ENCODE measurements at places on chromosomes 3 and 15.

DNA sequence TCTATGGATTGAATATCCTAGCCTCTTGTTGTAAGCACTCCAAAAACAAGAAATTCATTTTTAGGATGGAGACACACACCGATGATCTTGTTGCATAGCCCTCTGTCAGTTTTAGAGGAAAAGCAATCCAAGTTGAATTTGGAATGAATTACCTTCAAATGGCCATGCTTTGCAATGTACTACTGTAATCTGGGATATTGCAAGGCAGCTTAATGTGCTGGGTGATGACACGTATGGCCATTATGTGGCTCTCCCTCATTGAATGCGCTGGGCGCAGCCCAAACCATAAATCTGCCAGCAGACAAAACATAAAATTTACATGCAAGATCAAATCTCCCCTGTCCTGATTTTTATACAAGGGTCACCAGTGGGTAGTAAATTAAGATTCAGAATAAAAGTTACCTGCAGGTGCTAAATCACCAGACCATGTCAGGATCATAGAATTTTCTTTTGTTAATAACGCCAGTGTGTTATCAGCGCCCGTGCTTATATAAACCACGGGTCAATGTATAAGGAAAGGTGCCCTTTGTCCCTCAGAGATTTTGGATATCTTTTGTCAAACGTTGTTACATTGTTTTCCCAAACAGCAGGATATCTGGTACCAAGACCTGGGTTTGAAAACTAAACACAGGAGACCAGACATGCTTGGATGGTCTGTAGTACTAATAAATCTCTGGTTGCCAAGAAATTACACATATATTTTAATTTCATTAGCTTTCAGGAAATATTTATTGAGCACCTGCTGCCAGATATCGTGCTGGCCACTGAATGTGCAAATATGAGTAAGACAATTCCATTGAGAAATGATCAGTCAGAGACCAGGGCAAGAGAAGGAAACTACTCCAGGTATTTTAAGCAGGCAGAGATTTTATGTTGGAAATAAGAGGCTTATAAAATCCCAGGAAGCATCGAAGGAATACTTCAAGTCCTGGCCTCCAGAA is 237.1 kb downstream of the EBLN2 start:
- no peak for DNase-seq

DNA sequence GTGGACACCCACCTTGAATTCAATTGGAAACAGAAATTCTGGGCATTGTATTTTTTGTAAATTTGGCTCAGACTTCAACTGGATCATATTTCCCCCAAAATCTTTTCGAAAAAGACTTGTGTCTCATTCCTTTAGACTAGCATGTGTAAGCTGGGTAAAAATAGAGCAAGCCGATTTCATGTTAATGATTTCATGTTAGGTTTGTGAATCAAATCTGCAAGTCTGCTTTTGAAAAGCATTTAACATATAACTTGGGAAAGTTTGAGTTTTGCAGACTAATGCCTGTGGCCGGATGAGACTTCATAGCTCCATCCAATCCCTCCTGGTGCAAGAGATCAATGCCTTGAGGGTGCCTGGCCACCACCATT is 64.5 kb downstream of the FLNB start:
- no peak for DNase-seq

DNA sequence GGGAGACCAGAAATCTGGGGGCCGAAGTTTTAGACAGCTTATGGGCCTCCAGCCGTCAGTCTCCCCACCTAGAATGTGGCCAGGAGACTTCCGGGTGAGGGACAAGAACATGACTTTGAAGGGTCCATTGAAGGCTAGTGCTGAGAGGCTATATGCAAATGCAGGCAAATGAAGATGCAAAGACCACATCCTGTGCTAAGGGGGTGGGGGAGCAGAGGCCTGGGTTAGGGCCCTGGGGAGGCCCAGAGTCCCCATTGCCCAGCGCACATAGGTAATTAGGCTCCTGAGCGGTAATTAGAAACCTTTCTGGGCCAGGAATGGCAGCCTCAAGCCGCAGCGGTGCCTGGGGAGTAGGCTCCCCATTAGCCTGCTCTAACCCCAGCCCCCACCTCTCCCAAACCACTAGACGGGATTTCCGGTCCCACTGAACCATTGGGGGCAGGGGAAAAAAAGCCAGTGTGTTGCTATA is 6.8 kb downstream of the CSK start:
- peak; percentile 89 for DNase-seq

- DNase-seq: no peak
These were observed 447 bp upstream of the SHQ1 start for GRCh38 chr3:72848703-72849081.

DNA sequence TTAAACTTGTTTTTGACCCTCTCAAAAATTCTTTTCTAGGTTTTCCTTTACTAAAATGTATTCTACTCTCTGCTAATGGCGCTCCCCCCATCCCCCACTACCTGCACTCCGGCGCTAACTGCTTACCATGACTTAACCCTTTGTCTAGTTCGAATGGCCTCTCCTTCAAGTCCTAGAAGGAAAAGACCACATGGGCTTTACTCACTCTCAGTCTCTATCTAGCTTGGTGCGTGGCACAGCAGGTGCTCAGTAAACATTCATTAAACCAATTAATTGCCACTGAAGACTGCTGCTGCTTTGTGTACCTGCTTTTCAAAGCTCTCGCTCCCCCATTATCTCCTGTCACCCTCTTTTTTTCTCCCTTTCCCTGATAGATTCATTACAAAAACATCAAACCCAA is 457.7 kb upstream of the THRB start:
- DNase-seq: no peak

GRCh38 chr3:52303811-52304210 is 12.3 kb upstream of the DNAH1 start:
- DNase-seq: no peak

DNA sequence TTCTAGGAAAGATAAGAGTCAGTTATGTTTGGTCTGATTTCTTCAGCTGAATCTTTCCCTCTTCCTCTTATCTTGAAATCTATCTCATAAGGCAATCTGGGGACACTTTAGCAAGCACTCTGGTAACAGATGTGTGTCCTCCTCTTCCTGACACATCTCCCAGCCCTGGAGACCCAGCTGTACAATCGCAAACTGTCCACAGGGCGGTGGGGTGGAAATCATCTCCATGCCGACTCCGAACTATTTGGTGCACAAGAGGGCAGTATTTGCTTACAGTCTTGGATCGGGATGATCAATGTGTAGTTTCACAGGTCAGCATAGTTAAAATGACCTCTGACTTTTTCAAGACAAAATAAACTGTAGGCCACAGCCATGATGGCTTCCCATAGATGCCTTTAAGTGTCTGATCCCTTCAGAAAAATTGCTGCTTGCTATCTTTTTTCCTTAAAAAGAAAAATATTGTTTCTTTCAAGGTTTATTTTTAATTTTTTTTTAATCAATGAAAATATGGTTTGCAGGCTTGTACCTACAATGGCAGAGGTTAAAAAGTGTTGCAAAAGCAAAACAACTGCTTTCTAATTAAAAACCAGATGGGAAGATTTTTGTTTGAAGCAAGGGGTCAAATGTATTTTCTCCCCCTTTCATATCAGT is 17.7 kb downstream of the EEFSEC start:
- DNase-seq: no peak

- peak; percentile 43 for DNase-seq
These were observed 52.4 kb downstream of the TBL1XR1 start for GRCh38 chr3:177144922-177145321.

GRCh38 chr3:45509768-45510129 is 84.8 kb upstream of the LIMD1 start:
- no peak for DNase-seq

GRCh38 chr3:130465521-130465920 is 51.5 kb upstream of the COL6A6 start:
- DNase-seq: no peak

- no peak for DNase-seq
These were observed 72.7 kb downstream of the PEAK1 start for GRCh38 chr15:77347197-77347596.

GRCh38 chr15:53038655-53038941 is 248.5 kb upstream of the ONECUT1 start:
- DNase-seq: no peak

- DNase-seq: peak; percentile 13
These were observed 159.8 kb upstream of the TSC22D2 start for GRCh38 chr3:150248116-150248887.

- no peak for DNase-seq
These were observed 20.4 kb downstream of the SYNM start for GRCh38 chr15:99125061-99125891.

- no peak for DNase-seq
These were observed 5.7 kb downstream of the NT5DC2 start for GRCh38 chr3:52527732-52528585.

GRCh38 chr3:155737844-155738460 is 6.9 kb downstream of the PLCH1 start:
- DNase-seq: no peak

DNA sequence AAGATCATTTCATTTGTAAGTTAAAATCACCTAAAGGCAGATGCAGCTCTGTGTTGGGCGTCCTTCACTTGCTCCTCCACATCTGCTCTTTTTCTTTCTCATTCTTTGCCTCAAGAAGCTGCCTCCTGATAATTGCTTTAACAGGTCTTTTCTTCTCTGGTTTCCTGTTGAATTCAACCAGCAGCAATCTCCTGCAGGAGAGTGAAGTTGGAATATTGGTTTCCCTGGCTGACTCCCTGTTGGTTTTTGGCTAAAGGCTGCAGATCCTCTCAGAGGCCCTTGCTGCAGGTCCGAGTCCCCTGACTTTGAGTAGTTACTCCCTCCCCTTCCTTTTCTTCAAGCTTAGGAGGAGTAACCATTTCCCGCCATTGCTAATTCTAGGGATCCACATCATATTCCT is 4.2 kb downstream of the TP63 start:
- no peak for DNase-seq
